T-cell (primary cell): ENCODE measurements at places on chromosomes 7 and 10.

GRCh38 chr7:83040484-83040883, 122.2 kb downstream of the PCLO start:
- DNase-seq = no peak

DNA sequence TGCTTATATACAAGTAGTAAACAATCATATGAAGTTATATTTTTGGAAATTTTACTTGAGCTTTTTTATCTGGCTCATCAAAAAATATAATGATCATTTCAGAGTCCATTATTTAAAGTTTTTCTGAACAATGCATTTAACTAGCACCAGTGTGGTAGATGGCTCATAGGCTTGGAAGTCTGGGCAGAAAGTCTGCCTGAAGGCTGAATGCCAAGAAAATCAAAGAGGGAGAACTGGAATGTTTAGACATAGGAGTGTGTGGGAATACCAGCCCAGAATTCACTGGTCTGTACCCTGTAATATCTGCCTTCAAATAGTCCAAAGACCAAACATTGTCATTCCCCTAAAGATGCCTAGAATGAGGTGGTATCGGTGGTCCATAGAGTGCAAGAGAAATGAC, 40.3 kb upstream of the ANK3 start:
- DNase-seq = no peak

DNA sequence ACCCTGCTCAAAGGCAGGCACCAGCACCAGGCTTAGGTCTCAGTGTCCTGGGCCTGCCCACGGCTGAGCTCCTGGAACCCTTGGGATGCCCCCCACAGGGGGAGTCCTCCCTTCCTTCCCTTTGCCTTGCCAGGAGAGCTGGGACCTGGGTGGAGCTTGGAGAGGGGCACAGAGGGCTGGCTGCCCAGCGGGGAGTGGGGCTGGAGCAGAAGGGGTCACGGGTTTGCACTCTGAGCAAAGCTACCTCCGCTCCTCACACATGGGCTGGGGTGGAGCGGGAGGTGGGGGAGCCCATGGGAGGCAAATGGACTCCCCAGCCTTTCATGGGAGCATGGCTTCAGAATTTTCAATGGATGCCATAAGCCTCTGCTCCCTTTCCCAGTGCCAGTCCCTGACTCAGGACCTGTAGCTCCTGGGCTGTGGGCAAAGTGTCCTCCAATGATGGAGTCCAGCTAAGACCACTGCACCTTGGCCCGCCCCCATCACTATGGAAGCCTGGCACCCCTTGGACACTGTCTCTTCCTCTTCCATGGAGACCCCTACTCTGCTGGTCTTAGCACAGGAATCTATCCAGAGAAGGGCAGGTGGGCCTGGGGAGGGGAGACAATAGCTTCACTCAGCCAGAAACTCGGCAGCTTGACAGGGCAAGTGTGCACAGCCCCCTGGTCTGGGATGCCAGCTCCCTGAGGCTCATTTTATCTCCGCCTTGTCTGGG, 39.9 kb downstream of the LDB3 start:
- DNase-seq = no peak

- no peak for DNase-seq
Measured at GRCh38 chr7:14752301-14752700, 150.2 kb downstream of the DGKB start.

DNA sequence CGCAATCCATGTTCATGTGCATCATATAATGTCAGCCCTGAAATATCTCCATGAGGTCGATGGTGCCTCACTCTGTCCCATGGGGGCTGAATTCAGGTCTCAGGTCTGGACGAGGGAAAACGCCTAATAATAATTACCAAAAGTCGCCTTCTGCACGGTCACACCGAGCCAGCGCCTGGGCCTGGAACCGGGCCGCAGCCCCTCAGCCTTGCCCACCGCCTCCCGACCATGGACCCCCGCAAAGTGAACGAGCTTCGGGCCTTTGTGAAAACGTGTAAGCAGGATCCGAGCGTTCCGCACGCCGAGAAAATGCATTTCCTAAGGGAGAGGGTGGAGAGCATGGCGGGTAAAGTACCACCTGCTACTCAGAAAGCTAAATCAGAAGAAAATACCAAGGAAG, 18.8 kb upstream of the KLRG2 start:
- DNase-seq = no peak
